ENCODE measurements at places on chromosomes 3 and 15. TPM values are rescaled to one million over a fixed set of nuclear protein-coding genes. Genes with fewer than 3 reads are reported as not detected.

Gene SIDT1
- total RNA-seq, result 19.9 TPM

Gene CPEB1
- total RNA-seq, result 1.7 TPM

Gene TRIM42
- total RNA-seq, result not detected

Gene CYP1A1
- 0.57 TPM for total RNA-seq

Gene SRP14
- 366 TPM for total RNA-seq

Data from prostate gland (tissue), 2 donors.